ENCODE measurements at places on chromosomes 3 and 15.

- no peak for DNase-seq
Observed at GRCh38 chr3:72297481-72297880, 512.5 kb upstream of the PROK2 start.

GRCh38 chr15:45167631-45168205 lies 20.0 kb downstream of the SHF start:
- no peak for DNase-seq

DNA sequence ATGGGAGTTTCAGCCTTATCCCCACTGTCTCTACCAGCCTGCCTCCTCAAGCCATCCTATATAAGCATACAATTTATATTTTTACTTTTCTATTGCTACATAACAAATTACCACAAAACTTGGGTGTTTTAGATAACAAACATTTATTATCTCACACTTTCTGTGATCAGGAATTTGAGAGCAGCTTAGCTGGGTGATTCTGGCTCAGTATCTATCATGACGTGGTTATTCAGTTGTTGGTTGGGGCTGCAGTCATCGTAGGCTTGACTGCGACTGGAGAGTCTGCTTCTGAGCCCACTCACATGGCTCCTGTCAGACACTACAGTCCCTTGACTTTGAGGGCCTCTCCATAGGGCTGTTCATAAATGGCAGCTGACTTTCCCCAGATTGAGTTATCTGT lies 20.7 kb downstream of the PARP15 start:
- no peak for DNase-seq

DNA sequence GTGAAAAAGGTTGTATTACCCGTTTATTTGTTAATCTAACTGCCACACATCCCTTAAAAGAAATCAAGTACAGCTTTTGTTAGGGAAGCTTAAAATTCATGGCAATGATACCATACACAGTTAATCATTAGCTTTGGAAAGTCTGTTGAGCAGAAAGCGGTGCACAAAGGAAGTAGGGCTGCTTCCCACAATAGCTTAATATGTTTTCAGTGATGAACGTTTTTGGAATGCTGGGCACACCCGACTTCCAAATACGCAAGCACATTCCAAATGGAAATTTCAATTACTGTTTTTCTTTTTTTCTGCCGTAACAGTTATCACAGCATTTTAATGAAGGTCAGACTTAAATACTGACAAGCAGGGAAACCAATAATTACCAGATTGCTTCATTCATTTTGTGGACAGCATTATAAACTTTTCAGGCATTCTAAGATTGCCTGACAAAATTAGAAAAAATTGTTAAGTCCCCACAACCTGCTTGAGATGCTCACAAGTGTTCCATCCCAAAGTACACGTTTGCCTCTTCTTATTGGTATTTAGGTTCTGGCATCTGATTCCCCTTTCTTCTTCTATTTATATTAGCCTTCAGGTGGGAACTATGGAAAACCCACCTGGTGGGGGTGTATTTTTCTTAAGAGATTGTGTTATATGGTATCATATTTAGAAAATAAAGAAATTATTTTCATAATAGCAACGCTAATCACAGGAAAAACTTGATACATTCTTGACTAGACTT lies 1.1 kb upstream of the ECT2 start:
- DNase-seq = no peak

DNA sequence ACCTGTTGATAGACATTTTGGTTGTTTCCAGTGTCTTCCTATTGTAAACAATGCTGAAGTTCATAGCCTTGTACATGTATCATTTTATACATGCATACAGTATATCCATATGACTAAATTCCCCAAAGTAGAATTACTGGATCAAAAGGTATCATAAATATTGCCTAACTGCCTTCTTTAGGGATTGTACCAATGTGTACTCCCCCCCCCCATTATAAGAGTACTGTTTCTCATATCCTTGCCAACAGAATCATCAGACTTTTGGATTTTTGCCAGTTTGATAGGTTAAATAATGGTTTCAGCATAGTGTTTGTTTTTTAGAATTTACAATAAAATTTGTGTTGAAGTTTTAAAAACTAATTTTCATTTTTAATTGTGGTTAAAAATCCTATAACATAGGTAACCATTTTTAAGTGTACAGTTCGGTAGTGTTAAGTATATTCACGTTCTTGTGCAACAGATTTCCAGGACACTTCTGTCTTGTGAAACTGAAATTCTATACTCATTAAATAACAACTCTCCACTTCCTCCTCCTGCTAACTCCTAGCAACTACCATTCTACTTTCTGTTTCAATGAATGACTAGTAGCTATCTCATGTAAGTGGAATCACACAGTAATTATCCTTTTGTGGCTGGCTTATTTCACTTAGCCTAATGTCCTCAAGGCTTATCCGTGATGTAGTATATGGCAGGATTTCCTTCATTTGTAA lies 30.8 kb upstream of the MAP3K13 start:
- DNase-seq = no peak

DNA sequence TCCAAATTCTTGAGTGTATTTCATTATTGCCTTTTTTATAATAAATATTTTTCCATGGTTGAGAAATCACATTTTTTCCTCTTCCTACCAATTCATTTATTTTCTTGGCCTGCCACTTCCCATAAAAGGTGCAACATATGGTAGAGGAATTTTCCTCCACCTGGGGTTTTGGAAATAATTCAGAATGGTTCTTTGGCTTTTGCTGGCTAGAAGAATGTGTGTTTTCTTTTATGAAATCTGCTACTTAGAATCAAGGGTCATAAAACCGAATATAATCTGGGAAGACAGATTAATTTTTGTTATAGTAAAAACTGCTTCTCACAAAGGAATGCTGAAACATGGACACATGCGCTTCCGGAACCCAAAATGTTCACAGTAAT lies 54.0 kb upstream of the POMGNT2 start:
- no peak for DNase-seq

- DNase-seq = no peak
Observed at GRCh38 chr3:190003068-190003467, 117.6 kb downstream of the P3H2 start.

GRCh38 chr3:97823046-97824004 lies 1.5 kb downstream of the CRYBG3 start:
- no peak for DNase-seq

DNA sequence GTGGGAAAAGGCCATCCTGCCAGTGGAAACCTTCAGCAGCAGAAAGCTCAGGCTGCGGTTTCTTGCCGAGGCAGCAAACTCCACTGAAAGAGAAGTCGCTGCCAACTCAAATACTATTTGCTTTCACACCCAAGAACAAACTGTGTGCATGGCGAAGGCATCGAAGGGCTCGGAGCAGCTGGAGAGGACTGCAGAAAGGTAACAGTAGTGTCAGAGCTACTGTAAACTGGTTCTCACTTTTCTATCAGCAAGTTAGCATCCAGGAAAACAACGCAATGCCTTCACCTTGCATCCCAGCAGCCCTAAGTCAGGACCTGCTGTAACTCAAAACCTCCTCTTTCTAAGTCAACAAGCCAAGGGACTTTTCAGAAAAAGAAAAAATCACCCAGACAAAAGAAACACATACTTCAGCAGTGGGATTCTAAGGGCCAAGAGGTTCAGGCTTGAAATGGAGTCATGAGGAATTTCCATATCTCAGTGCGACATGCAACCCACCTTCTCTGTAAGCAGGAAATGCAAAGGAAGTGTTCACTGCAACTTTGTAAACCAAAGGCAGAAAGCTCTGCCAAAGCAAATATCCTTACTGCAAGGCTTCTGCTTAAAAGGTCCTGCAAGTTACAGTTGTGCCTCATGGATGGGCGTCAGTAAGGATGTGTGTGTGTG lies 193.5 kb downstream of the FOXP1 start:
- no peak for DNase-seq

- peak; percentile 13 for DNase-seq
Observed at GRCh38 chr3:98657457-98657856, 64.0 kb upstream of the CPOX start.

GRCh38 chr3:172289583-172289982 lies 158.7 kb downstream of the GHSR start:
- no peak for DNase-seq

- DNase-seq = no peak
Observed at GRCh38 chr3:119035014-119035346, 334 bp upstream of the IGSF11 start.

DNA sequence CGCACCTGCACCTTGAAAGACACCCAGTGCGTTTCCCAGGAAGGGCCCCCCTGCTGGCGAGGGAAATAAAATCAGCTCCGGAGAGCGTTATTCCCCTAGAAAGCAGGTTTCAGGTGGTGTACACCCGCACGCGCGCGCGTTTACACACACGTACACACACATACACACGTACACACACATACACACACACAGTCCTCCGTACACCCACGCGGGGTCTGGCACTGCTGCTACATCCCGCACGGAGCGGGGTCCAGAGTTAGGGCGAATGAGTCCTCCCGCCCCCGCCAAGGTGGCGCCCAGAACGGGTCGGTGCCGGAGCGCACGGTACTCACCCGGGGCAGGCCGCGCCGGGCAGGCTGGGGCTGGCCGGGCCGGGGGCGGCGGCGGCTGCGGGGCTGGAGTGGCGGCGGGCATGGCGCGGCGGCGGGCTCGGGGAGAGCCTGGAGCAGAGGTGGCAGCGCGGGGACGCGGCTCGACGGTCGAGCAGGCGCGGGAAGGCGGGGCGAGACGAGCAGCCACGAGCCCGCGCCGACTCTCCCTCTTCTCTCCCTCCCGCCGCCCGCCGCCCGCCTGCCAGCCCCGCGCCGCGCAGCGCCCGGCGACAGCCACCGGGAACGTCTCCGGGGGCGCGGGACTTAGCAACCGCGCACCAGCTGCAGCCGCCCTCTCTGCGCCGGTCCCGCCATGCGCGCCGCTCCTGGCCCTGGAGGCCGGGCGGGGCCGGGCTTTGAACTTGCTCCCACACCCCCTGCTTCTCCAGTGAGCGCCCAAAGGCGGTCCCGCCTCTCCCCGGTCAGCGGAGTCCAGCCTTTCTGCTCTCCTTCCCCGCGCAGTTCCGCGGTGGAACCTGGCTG lies at the start of gene DCLK3:
DCLK3 (minus strand) TSS at position 704 of the 854 bp plus-strand sequence; CDS start at position 414, 290 bp downstream.
- DNase-seq = no peak

DNA sequence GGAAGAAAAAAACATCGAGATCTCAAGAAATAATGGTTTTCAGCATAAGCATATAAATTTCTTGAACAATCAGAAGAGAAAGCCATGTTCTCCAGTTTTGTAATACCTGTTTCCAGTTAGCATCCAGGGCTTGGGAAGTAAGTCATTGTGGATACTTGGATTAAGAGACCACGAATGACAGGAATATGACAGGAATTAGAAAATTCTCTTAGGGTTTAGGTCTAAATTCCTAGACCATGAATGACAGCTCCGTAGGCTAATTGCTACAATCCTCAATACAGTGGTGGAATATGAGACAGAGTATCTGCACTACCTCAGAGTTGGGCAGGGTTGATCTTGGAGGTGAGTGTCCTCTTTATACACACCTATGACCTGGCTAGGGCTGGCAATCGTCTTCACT lies 517.5 kb downstream of the NTRK3 start:
- DNase-seq = no peak

GRCh38 chr15:75599401-75599800 lies 20.3 kb upstream of the PTPN9 start:
- no peak for DNase-seq

DNA sequence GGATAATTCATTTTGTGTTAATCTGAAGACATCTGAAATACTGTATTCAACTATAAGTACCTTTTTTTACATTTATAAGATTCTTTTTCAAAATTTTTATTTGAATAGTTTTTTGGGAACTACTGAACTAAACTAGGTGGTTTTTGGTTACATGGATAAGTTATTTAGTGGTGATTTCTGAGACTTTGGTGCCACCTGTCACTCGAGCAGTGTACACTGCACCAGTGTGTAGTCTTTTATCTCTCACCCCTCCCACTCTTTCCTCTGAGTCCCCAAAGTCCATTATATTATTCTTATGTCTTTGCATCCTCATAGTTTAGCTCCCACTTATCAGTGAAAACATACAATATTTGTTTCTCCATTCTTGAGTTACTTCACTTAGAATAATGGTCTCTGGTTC lies 57.6 kb downstream of the CD86 start:
- no peak for DNase-seq

DNA sequence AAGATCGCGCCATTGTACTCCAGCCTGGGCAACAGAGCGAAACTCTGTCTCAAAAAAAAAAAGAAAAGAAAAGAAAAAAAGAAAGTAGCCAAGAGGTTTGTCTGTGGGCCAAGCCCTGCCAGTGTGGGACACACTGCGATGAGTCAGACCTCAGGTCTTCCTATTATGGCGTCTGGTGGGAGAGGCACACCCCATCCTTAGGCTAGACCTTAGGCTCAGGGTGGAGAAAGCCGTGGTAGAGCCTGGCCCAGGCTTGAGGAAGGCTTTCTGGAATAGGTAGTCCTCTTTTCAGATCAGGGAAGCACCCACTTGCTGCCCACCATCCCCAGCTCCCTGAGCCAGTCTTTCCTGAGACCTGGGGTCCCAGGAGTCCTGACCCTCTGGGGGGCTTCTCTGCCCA lies 6.0 kb downstream of the HEMK1 start:
- DNase-seq = no peak

GRCh38 chr3:176490357-176490756 lies 706.9 kb downstream of the TBL1XR1 start:
- DNase-seq = no peak

GRCh38 chr3:36496684-36497633 lies 116.7 kb downstream of the STAC start:
- no peak for DNase-seq

DNA sequence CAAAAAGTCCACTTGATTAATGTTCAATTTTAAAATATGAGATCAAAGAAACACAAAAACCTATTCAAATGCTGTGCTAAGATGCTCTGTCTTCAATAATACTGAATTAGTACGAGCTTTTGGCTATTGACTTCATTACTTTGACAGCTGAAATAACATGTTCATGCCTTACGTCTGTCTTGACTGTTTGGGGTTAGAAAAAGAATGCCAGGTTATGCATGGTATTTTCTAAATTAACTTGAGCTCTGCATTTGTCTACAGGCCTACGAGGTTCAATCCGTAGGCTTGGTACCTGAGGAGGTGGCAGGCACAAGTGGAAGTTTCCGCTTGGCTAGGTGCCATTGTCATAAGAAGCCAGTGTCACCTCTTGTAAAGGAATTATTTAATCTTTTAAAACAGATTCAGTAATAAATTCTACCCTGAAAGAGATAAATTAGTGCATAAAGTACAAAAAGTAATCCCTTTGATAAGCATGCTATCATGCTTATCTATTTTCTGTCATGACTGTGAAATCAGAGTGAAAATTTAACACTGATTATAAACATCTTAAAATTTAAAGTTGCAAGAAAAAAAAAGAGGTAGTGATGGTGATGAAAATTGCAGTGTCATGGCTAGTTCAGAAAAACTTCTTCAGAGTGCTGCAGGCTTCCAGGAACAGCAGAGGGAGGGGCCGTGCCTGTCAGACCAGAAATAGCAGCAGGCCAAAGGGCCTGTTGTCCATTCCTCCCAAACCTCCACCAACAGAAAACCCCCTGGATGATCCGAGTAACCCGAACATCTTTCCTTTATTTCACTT lies 115.7 kb downstream of the ARRDC4 start:
- DNase-seq = no peak

GRCh38 chr15:29734917-29735572 lies 87.2 kb downstream of the TJP1 start:
- DNase-seq = no peak
